Stimulated activated naive CD8-positive, alpha-beta T cell treated with anti-CD3 and anti-CD28 coated beads, Interleukin-15, Interleukin-2, amounts not matched to agents 100 U/mL and 50 U/mL, for 24 hours (primary cell): ENCODE measurements at places on chromosomes 2 and 18.

DNA sequence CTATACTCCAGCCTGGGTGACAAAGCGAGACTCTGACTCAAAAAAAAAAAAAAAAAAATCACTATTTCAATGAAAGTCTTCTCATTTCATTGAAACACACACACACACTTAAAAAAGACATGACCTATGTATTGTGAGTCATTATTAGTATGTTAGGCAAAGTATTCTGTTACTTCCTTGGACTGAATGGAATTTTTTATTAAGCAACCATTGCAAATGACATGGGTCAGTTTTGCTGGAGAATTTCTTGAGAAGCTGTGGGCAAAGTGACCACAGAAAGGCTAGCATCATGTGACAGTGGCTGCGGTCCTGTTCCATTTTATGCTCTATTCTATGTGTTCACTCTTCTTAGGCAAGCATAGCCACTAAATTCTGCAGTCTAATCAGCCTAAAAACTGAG, 695.7 kb downstream of the TDRD15 start:
- DNase-seq, result no peak

DNA sequence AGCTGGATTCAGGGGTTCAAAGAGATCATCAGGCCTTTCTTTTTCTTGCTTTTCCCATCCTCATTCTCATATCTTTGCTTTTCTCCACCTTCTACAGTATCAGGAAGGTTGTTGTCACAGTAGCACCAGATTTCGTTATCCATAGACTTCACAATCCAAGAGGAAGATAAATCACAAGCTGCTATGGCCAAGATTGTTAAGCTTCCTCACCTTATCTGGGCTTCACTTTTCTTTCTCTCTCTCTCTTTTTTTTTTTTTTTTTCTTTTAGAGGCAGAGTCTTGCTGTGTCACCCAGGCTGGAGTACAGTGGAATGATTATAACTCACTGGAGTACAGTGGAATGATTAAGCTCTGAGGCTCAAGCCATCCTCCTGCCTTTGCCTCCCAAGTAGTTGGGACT, 93.5 kb downstream of the TTC27 start:
- no peak for DNase-seq

- DNase-seq, result no peak
These were observed 7.9 kb downstream of the MFSD6 start for GRCh38 chr2:190415794-190416775.

- no peak for DNase-seq
These were observed 181.7 kb upstream of the CRIM1 start for GRCh38 chr2:36173760-36174404.

DNA sequence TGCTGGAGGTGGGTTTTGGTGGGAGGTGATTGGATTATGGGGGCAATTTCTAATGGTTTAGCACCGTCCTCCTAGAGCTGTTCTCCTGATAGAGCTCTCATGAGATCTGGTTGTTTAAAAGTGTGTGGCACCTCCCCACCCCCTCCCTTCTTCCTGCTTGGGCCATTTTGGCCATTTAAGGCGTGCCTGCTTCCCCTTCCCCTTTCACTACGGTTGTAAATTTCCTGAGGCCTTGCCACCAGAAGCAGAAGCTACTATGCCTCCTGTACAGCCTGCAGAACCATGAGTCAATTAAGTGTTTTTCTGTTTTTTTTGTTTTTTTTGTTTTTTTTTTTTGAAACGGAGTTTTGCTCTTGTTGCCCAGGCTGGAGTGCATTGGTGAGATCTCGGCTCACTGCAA, 335.7 kb upstream of the HS6ST1 start:
- no peak for DNase-seq

DNA sequence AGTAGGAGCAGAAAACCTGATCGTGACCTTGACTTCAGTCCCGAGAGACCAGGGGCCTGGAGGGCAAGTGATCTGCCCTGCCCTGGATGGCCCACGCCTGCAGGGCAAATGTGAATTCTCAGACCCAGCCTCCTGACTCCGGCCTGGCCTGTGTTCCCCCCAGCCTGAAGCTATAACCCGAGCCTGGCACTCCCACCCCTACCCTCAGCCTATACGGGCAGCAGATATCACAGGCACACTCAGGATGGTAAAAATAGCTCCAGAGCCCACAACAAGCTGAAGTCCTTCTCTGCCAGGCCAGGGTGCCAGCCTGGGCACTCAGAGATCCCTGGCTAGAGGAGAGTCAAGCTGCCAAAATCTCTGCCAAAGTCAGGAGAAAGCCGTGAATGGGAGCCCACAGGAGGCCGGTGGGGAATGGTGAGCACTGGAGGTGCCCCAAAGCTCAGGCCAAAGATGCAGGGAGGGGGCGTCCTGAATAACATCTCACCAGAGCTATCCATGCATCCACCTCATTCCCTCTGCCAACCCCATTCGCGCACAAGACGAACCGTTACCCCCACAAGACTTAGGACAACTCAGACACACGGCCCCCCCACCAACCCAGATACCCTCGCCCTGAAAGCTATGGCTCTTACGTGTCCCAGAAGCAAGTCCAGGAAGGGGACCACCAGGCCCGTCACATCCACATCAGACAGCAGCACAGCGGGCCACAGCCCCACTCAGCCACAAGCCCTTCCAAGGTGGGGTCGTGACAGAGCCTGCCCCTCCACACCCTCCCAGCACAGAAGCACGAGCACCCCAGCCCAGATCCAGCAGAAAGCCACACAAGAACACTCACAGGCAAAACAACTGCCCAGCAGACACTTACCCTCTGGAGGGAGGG, 144.9 kb downstream of the TNS1 start:
- DNase-seq, result no peak

DNA sequence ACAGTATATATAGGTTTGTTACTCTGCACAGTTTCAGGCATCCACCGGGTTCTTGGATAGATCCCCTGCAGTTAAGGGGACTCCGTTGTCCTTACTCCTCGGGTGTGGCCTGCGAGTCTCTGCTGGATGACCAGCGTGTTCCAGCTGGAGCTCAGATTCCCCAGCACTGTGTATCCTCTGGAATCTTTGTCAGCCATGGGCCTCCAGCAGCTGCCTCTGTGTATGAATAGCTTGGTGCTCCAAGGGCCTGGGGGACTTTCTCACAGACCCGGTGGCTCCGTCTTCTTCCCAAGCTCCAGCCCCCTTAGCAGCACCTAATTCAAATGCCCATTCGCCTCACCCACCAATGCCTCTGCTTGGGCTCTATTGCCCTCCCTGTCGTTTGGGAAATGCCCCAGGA, 6.3 kb downstream of the ANO7 start:
- DNase-seq, result no peak

DNA sequence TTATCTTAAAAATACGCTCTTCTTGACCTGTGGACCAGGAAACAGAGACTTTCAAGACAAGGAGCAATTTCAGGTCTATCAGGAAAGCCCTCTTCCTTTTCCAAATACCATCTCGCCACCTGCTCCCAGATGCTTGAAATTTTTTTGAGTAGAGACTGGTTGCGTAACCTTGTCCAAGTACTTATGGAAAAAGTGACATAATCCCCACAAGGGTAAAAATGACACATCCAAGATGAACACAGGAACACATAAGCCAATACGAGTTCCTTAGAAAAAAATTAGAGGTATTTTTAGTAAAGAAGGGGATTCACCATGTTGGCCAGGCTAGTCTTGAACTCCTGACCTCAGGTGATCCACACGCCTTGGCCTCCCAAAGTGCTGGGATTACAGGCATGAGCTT, 1.8 kb downstream of the SERPINB13 start:
- no peak for DNase-seq

GRCh38 chr2:219060821-219061791, at the start of gene IHH:
Gene IHH (minus strand): TSS chr2:219060921. CDS start chr2:219060467, 454 bp downstream.
- peak; percentile 27 for DNase-seq

- no peak for DNase-seq
These were observed 147.9 kb downstream of the GREB1L start for GRCh38 chr18:21389903-21390302.

DNA sequence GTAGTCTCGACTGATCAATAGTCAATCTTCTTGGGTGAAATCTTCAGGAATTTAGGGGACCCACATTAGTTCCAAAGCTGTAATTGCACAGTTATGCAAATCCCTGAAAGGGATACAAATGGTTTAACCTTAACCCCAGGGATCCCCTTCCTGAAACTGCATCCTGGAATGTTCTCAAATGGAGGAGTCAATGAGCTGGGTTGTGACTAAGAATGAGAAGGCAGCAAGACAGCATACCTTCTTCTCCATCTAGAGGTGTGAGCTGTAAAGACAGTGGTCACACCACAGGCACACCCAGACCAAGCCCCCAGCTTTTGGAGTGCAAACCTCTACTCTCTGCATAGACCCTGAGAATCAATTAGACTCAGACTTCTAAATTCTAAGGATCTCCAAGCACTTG, 164.7 kb upstream of the MEIS1 start:
- DNase-seq, result no peak

DNA sequence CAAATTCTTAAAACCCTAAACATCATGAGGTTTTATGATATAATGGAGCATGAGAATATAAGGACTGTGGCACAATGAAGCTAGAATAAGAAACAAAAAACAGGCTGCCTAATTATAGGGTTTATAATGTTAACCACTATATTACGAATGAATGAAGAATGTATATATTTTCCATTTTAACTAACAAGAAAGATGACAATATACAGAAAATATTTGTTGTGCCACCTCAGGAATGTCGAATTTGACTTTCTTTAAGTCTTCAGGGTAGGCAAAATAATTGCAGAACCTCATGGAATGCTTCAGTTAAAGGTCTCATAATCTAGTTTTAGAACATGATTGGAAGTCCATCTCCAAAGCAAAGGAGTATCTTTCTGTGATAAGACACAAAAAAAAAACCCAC, 282.9 kb upstream of the SLC8A1 start:
- DNase-seq, result no peak
